ENCODE measurements at places on chromosomes 5 and 9.

GRCh38 chr5:98108497-98108896 is 665.0 kb upstream of the RGMB start:
- no peak for DNase-seq

- no peak for DNase-seq
Observed at GRCh38 chr5:133241179-133242092, 189.6 kb downstream of the HSPA4 start.

GRCh38 chr9:115198001-115198400 is 80.0 kb upstream of the TNC start:
- no peak for DNase-seq

DNA sequence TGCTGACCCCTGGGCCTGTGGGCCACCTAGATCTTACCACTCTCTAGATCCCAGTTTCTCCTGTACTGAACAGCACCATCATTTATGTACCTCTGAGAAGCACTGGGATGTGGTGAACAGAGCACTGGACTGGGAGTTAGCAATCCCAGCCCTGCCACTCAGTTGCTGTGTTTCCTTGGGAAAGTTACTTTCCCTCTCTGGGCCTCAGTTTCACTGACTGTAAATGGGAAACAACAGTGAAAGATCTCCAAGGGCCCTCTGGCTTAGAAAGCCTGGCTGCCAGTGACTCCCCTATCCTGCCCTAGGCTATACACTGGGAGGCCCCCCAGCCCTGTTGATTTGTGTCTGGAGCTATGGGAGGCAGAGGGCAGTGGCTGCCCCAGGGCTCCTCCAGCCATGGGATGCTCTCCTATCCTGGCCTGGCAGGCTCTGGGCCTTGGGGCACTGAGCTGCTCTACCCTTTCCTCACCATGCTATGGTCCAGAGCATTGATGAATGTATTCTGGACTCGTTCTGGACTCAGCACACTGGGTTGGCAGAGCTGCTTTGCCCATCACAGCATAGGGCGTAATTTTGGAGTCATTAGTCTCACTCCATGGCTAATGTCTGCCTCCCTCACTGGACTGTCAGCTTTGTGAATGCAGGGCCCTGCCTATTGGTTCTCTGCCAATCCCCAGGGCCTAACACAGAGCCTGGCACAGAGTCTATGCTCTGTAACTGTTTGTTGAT is 99.3 kb downstream of the RGS3 start:
- no peak for DNase-seq

GRCh38 chr9:35774907-35775635 is 16.3 kb upstream of the NPR2 start:
- DNase-seq = no peak

DNA sequence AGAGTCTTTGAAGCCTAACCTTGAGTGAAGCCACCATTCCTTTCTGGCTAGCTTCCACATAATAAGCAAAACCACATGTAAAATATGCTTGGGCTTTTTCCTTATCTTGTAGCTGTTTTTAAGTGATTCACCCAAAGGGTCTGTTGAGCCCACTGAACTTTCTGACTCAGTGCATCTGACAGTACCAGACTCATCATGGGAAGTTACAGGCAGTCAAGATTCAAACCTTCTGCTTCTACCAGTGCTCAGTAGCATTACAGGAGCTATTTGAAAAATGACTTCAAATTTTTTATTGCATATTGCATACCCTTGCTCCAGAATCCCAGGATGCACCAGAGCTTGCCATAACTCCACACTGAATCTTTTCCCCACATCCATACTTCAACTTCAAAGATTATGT is 87.5 kb upstream of the PTPRD start:
- no peak for DNase-seq

DNA sequence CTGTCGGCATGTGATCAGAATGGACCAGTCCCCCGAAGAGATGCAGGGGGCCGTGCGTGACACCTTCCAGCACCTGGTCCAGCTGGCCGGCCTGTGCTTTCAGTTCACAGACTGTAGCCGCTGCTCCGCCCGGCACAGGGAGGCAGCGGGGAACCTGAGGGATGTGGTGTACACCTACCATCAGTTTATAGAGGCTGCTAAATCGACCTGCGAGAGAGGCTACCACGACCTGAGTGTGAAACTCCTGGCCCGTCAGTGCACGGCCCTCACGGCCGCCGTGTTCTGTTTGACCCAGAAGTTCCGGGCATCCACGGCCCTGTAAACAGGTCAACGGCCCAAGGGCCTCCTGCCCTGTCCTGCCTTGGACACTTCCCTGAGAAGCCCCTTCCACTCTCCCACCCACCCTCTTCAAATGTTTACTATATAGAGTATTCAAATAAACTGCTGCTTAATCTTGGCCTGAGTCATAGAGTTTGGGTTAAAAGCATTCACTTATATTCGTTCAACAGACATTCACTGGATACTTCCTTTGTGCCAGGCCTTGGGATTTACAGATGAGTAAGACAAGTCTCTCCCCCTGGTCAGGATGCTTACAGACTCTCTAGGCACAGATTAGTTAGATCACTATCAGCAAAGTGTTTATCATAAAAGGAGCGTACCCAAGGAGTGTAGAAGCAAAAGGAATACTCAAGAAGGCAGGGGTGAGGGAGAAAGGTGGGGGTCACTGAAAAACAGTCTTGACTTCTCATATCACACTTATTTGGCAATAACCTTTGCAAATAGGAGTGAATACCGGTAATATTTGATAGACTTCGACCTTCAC is 6.9 kb upstream of the TRMT10B start:
- DNase-seq = no peak

DNA sequence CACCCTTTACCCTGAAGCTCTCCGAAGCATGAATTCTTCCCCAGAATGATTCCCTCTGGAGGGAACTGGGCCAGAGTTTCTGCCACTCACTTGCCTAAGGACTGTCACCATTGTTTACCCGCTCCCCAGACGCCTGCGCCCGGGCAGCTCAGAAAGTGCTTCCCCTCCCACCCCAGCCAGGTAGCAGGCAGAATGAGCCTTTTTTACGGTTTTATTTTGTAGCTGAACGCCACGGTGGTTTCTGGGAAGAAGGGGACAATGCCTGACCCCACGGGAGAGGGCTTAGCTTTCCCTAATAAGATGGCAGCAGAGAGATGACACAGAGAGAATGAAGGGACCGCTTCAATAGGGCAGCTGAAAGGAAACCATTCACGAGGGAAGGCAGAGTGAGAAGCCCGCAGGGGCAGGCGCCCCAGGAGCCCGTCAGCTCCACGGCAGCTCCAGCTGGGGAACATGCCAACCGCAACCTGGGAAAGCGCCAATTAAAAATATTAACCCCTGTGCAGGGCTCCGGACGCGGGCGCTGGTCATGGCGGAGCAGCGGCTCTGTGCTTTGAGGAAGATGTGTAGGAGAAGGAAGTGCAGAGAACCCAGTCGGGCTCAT is 20.4 kb upstream of the NTNG2 start:
- no peak for DNase-seq

- no peak for DNase-seq
Observed at GRCh38 chr5:145189746-145190145, 645.4 kb downstream of the PRELID2 start.

- DNase-seq = no peak
Observed at GRCh38 chr9:95080961-95081647, 236.4 kb downstream of the FANCC start.

DNA sequence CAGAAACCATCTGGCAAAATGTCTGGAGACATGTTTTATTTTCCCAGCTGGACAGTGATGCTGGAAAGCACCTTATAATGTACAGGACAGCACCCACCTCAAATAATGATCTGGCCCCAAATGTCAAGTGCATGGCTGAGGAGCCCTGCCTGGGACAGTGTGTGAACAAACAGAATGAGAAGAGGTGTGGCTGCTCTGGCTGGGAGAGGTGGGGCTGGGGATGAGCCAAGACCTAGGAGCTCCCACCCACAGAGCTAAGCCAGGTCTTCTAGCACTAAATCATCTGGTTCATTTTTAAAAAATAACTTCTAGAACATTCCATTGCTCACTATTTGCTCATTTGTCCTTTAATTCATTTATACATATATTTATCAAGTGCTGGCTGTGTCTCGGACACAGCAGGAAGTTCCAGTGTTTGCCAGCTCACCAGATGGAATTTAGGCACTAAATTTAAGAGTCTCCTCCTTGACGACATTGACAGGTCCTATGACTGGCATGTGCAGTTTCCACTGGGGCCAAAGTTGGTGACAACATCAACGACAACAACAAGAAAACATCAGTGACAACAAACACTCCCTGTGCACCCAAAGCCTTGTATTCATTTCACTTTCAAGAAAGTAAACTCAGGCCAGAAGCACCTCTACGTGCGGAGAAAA is 59.1 kb downstream of the GTF3C4 start:
- DNase-seq = no peak

GRCh38 chr9:35577486-35577885 is 27.6 kb upstream of the TESK1 start:
- DNase-seq = no peak

DNA sequence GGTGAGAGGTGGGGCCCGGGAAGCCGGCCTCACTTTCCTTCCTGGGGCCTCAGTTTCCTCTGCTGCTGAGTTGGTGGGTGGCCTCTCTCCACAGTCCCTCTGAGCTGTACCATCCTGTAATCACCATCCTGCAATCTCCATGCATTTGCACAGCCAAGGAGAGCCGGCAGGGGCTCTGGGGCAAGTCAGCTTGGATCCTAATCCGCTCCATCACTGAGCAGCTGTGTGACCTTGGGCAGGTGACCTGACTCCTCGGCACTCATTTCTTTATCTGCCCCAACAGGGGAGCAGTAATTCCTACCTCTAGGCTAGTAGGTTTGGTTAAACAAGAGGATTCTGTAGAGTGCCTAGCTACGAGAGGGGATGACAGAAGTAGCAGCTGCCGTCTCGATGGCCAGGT is 88.2 kb upstream of the ZNF618 start:
- DNase-seq = no peak

GRCh38 chr9:77680581-77680980 is 32.5 kb upstream of the GNA14 start:
- no peak for DNase-seq

- DNase-seq = no peak
Observed at GRCh38 chr5:128826275-128826674, 139.0 kb upstream of the SLC27A6 start.

- DNase-seq = no peak
Observed at GRCh38 chr5:37721447-37721871, 118.4 kb downstream of the GDNF start.

- DNase-seq = no peak
Observed at GRCh38 chr9:129838707-129839259, 3.5 kb downstream of the USP20 start.

- DNase-seq = no peak
Observed at GRCh38 chr5:14861123-14861765, 10.3 kb downstream of the ANKH start.

DNA sequence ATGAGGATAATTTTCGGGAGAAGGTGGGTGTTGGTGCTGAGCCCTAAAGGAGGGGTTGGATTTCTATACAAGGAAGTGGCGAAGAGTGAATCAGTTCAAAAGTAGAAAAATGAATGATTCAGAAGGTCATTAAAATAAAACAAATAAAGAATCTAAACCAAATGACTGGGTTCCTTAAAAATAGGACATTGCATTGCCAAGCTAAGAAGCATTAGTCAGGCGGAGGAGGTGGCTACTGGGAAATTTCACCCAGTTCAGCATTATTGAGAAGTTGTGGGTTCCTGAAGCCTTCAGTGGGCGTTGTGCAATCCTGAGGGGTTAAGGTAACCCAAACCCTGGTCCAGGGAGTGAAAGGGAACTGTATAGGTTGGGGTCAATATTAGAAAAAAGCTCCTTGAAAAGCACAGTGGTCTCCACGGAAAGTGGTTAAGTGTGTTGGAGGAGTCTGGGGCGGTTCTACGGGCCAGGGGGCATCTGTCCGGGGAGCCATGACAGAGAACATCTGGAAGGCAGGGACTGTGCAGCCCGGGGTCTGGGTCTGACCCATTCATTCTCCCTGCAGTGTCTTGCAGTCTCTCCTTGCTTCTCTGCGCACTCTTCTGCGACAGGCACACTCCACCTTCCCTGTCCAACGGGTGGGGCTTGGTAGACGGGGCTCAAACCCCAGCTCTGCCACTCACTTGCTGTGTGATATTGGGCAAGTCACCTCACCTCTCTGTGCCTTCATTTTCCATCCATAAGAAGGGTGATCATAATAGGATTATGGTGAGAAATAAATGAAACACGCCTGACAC is 27.6 kb upstream of the DUSP1 start:
- no peak for DNase-seq

DNA sequence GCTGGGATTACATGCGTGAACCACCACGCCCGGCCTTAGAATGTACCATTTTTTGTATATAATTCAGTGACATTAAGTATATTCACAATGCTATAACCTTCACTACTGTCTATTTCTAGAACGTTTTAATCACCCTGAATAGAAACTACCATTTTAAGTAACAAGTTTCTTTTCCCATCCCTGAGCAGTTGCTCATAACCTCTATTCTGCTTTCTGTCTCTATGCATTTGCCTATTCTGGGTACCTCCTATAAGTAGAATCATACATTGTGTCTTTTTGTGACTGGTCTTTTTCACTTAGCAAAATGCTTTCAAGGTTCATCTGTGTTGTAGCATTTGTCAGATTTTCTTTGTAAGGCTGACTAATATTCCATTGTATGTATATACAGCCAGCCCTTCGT is 39.9 kb downstream of the DDX46 start:
- DNase-seq = no peak

DNA sequence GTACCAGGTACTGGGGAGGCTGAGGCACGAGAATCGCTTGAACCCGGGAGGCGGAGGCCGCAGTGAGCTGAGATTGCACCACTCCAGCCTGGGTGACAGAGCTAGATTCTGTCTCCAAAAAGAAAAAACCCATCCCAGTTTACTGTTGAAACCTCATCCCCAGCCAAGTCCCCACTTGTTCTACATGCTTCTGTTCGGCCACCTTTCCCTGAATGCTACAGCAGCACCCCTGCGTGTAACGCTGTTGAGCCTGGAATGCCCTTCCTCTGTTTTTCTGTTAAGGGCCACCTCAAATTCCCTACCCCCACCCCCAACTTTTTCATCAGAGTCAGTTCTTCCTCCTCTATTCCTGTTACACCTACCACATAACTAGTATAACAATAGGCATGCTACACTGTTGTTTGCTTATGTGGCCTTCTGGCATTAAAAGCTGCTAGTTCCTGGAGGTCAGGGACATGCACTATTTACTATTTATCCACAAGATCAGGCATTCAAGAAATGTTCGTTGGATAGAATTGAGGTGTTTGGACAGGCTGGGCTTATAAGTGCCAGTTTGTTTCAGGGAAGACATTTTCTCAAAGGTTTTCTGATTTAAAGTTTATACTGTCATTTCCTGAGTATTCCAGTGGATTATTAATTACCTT is 47.1 kb upstream of the C5orf47 start:
- no peak for DNase-seq

- DNase-seq = no peak
Observed at GRCh38 chr5:8247049-8247899, 378.3 kb downstream of the MTRR start.

- no peak for DNase-seq
Observed at GRCh38 chr9:28956116-28956880, 1383.0 kb upstream of the C9orf72 start.

DNA sequence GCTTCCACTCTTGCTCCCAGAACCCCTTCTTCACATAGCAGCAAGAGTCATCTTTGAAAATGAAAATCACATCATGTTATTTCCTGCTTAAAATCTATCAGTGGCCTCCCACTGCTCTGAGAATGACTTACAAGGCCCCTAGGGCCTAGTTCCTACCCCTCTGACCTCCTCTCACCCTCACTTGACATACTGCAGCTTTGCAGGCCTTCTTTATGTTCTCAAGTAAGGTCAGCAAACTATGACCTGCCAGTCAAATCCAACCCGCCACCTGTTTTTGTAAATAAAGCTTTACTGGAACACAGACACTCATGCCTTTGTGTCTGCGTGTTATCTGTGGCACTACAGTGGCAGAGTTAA is 185.7 kb downstream of the NR3C1 start:
- no peak for DNase-seq
